Dermis lymphatic vessel endothelial cell (primary cell): ENCODE measurements at places on chromosomes 4 and X. TPM values are rescaled to one million over a fixed set of nuclear protein-coding genes. Genes with fewer than 3 reads are reported as not detected.

RHOXF2B gene
- total RNA-seq, result not detected in 2 replicates

IL15 gene
- 0.52 and 2.1 TPM in 2 replicates for total RNA-seq

TMEM154 gene
- total RNA-seq, result 0.33 and 0.95 TPM in 2 replicates

ANK2 gene
- total RNA-seq, result 120 and 125 TPM in 2 replicates

CYP2U1 gene
- total RNA-seq, result 4.9 and 7.3 TPM in 2 replicates

L1CAM gene
- 0.26 and 1.1 TPM in 2 replicates for total RNA-seq

RHOXF2 gene
- total RNA-seq, result not detected in 2 replicates

HPSE gene
- 9.4 and 16.3 TPM in 2 replicates for total RNA-seq

MAML3 gene
- total RNA-seq, result 3.6 and 5.6 TPM in 2 replicates

MAGED4 gene
- total RNA-seq, result 30.3 and 36.1 TPM in 2 replicates

RIPPLY1 gene
- total RNA-seq, result not detected in 2 replicates

GCNA gene
- 0.98 and 1.5 TPM in 2 replicates for total RNA-seq

CTAG1B gene
- not detected in 2 replicates for total RNA-seq
